CD4-positive, CD25-positive, alpha-beta regulatory T cell (primary cell): ENCODE measurements at places on chromosomes 6 and 20.

DNA sequence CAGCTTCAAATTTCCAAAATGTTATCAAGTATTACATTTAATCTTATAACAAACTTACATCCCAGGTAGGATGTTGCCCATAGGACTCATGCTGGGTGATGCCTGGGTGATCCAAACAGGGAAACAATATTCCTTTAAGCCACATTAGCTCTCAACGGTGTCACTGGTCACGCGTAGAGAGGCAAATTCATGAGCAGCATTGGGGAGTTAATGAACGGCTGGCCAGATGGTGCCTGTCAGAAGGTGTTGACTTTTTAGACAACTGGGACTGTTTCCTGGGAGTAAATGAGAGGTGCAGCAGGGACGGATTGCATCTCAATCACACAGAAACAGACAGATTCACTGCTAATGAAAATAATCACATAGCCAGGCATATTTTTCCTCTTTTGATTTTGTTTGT is 83.3 kb upstream of the ID4 start:
- H3K27ac ChIP-seq = no peak overlapping the region
- no peaks in the 10 kb centered on the region for H3K27me3 ChIP-seq
- no peaks in the 10 kb centered on the region for H3K36me3 ChIP-seq
- H3K4me1 ChIP-seq = no peaks in the 10 kb centered on the region
- DNase-seq = no peak

DNA sequence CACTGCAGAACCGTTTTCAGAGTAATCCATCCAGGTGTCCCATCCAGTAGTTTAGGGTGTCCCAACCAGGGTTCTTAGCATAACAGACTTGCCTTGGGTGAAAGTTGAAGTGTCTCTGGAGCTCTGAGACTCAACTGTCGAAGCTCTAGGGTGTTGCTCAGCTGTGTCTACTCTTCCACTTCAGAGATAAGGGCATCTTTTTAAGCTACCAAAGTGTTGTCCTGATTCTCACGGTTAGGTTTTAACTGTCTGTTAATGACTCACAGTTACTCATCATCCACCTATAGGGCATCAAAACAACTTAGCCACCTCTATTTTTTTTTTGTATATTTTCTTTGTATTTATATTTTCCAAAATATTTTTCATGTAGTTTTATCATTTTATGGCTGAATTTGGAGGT is 36.9 kb upstream of the TBX18 start:
- no peaks in the 10 kb centered on the region for H3K4me1 ChIP-seq
- H3K27me3 ChIP-seq = no peaks in the 10 kb centered on the region
- DNase-seq = no peak
- H3K4me3 ChIP-seq = no peak overlapping the region

- H3K4me3 ChIP-seq = no peak overlapping the region
- peaks cover 2% of the 10 kb centered on the region for H3K27me3 ChIP-seq
- H3K27ac ChIP-seq = no peak overlapping the region
- H3K4me1 ChIP-seq = peaks cover 7% of the 10 kb centered on the region
- H3K36me3 ChIP-seq = no peaks in the 10 kb centered on the region
Measured at GRCh38 chr6:108779536-108780275, 68.5 kb upstream of the ARMC2 start.

DNA sequence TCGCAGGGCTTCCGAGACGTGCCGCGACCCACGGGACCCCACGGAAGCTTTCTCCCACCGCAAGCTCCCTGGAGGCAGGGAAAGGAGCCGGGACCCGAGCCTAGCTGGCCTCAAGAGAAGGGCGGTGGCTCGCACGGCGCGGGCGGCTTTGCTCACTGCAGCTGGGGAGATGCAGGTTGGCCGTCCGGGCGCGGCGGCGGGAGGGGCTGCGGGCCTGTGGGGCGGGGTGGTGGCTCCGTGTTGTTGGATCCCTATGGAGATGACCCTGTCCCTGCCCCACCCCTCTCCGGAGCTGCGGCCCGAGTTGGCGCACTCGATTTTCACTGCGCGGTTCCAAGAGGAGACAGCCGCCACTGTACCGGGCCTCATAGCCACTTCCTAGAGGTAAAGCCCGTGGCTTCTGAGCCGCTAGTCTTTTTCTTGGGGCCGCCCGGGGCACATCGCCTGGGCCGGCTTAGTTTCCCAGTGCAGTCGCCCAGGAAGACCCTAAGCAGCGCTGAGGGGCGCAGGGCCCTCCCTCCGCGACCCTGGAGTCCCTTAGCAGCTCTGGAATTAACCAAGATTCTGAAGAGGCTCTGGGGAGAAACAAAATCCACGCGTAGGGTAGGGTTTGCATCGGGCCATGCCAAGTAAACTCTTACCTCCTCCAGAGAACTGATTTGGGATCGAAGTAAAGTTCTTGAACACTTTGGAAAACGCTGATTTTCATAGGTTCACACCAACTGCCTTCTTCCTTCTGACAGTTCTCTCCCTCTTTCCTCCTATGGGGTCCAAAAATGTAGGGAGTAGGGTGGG is at the start of gene ECT2L:
ECT2L (plus strand) TSS at position 279 of the 795 bp plus-strand sequence. CDS start 17,188 bp downstream, outside the sequence.
- DNase-seq = no peak
- no peaks in the 10 kb centered on the region for H3K4me1 ChIP-seq
- H3K36me3 ChIP-seq = peaks cover 22% of the 10 kb centered on the region
- no peak within 1 kb of the TSS for H3K27ac ChIP-seq

- no peak overlapping the region for H3K27ac ChIP-seq
- H3K4me3 ChIP-seq = no peak overlapping the region
- H3K4me1 ChIP-seq = no peaks in the 10 kb centered on the region
- peaks cover 4% of the 10 kb centered on the region for H3K27me3 ChIP-seq
Measured at GRCh38 chr6:116409756-116410155, 39.0 kb downstream of the DSE start.

- no peaks in the 10 kb centered on the region for H3K4me1 ChIP-seq
Measured at GRCh38 chr20:13029687-13030375, 21.1 kb downstream of the SPTLC3 start.

GRCh38 chr6:43311666-43312065 is 3.0 kb upstream of the CRIP3 start:
- DNase-seq = no peak
- no peak overlapping the region for H3K27ac ChIP-seq
- H3K4me3 ChIP-seq = no peak overlapping the region
- H3K36me3 ChIP-seq = no peaks in the 10 kb centered on the region
- H3K27me3 ChIP-seq = no peaks in the 10 kb centered on the region

GRCh38 chr6:110217266-110217665 is 37.0 kb downstream of the CDC40 start:
- peaks cover 96% of the 10 kb centered on the region for H3K36me3 ChIP-seq
- H3K4me1 ChIP-seq = no peaks in the 10 kb centered on the region
- no peak overlapping the region for H3K4me3 ChIP-seq

DNA sequence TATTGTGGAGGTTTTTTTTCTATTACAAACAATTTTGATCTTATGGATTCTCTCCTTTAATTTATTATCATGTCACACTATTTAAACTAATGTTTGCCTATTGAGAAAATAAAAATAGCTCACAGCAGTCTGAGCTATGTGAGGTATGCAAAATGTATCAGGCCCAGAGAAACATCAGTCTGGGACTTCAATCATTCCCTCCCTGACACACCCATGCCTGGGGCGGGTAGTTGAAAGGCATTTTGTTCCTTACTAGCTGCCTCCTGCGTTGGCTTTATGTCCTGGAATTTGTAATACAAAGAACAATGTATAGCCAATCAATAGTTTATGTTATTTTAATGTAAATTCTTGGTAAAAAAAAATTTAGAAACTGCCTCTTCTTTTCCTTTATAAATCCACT is 403.3 kb downstream of the EPM2A start:
- DNase-seq = no peak
- no peak overlapping the region for H3K4me3 ChIP-seq
- H3K27me3 ChIP-seq = no peaks in the 10 kb centered on the region
- no peaks in the 10 kb centered on the region for H3K4me1 ChIP-seq
- H3K27ac ChIP-seq = no peak overlapping the region
- no peaks in the 10 kb centered on the region for H3K36me3 ChIP-seq

DNA sequence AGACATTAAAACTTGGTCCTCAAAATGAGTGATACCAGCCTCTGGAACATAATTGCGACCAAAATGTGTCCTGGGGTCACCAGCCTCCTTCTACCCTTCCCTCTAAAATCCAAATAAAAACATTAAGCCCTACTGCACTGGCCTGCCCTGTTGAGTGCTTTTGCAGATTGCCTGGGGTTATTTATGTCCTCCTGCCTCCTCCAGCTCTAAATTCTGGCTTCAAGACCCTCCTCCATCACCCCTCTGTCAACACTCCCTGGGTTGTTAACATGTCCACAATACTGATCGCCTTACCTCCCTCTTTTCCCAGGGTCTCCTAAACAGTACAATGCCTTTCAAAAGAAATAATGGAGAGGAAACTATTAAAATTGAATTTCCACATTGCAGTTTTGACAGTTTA is 327.5 kb downstream of the NRN1 start:
- no peaks in the 10 kb centered on the region for H3K36me3 ChIP-seq
- no peak for DNase-seq
- H3K27me3 ChIP-seq = no peaks in the 10 kb centered on the region
- no peak overlapping the region for H3K27ac ChIP-seq
- H3K4me3 ChIP-seq = no peak overlapping the region

DNA sequence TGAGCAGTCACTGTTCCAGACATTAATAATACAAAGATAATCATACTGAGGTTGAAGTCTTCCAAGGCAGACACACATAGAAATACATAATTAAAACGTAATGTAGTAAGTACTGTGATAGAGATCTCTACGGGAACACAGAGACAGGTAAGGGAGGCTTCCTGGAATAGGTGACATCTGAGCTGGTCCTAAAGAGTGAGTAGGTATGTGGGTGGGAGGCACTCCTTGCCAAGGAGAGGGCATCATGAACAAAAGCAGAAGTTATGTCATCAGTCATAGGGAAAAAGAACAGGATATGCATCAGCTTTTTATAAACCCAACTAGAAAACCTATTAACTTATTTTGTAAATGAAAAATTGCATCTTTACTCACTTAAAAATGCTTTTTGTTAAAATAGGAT is 110.0 kb downstream of the MAP7 start:
- no peaks in the 10 kb centered on the region for H3K27me3 ChIP-seq
- H3K27ac ChIP-seq = no peak overlapping the region
- H3K4me3 ChIP-seq = no peak overlapping the region
- H3K36me3 ChIP-seq = no peaks in the 10 kb centered on the region
- H3K4me1 ChIP-seq = no peaks in the 10 kb centered on the region
- no peak for DNase-seq

DNA sequence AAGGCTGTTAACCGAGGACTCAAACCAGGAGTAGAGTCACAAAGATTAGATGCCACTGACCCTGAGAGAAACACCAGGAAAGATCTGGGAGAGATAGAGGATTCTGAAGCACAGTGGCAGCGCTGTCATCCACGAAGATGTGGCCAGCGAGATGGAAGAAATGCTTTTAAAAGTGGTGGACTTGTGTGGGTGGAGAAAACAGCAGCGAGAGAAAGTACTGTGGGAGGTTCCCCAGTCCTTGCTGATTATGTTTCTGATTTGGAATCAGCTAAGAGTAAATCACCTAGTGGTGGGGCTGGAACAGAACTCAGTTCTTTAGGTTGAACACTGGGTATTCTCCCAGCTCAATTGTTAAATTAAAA is 435 bp upstream of the ZNF322 start:
- peaks cover 25% of the 10 kb centered on the region for H3K4me1 ChIP-seq
- no peaks in the 10 kb centered on the region for H3K36me3 ChIP-seq
- peak overlapping the region; percentile 49 for H3K27ac ChIP-seq
- H3K27me3 ChIP-seq = peaks cover 15% of the 10 kb centered on the region
- no peak for DNase-seq
- H3K4me3 ChIP-seq = peak overlapping the region; percentile 94

- DNase-seq = no peak
- H3K36me3 ChIP-seq = no peaks in the 10 kb centered on the region
- no peak overlapping the region for H3K27ac ChIP-seq
- peaks cover 15% of the 10 kb centered on the region for H3K27me3 ChIP-seq
Measured at GRCh38 chr6:38799529-38800184, 84.5 kb downstream of the DNAH8 start.

GRCh38 chr6:144284783-144285547 is at the start of gene UTRN:
TSS of gene UTRN (plus strand) at chr6:144285335. CDS start at chr6:144291829, 6,494 bp downstream.
- peaks cover 30% of the 10 kb centered on the region for H3K4me1 ChIP-seq
- H3K27me3 ChIP-seq = peaks cover 5% of the 10 kb centered on the region
- peak within 1 kb of the TSS; percentile 89 for H3K4me3 ChIP-seq
- no peaks in the 10 kb centered on the region for H3K36me3 ChIP-seq
- peak; percentile 11 for DNase-seq

DNA sequence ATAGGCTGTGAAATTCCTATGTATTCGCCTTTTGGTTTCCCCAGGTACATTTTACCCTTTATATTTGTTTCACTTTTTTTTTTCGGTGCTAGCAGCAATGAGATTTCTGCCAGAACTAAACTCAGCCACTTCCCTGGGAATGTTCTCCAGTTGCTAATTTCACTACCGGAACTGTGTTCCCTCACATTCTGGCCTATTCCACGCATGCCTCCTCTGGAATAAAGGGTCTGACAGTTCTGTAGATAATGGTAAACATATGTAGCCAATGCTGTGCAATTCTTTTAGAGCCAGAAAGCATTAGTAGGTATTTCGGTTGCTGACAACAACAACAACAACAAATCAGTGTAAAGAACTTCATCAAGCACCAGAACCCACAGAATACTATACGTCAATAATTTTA is 96.1 kb upstream of the TBX18 start:
- H3K27me3 ChIP-seq = no peaks in the 10 kb centered on the region
- H3K4me1 ChIP-seq = no peaks in the 10 kb centered on the region
- H3K27ac ChIP-seq = no peak overlapping the region
- H3K36me3 ChIP-seq = no peaks in the 10 kb centered on the region
- DNase-seq = no peak

DNA sequence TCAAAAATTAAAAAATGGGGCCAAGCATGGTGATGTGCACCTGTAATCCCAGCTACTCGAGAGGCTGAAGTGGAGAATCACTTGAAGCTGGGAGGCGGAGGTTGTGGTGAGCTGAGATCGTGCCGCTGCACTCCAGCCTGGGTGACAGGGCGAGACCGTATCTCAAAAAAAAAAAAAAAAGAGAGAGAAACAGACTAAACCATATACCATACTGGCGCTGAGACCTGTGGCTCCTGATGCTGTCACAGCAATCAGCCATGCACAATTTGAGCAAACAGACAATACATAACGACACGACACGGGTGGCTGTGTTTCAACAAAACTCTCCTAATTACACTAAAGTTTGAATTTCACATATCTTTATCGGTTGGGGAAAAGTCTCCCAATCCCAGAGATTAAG is 14.9 kb upstream of the CBFA2T2 start:
- no peak overlapping the region for H3K27ac ChIP-seq
- no peak for DNase-seq
- no peaks in the 10 kb centered on the region for H3K36me3 ChIP-seq
- no peak overlapping the region for H3K4me3 ChIP-seq

DNA sequence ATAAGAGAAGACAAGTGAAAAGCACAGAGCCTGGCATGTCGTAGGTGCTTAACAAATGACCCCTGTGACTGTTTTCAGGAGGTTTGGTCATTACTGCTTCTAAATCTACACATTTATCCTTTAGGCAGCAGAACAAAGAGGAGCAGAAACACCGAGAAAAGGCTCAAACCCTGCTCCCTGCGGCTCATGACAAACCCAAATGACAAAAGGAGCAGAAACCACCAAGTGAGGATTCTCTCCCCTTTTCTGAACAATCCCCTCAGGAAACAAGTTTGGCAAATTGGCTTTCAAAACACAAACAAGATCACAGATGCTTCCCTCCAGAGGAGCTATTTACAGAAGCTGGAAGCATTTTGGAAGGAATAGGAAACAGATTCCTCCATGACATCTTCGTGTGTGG is 15.8 kb upstream of the SIRPG start:
- H3K36me3 ChIP-seq = no peaks in the 10 kb centered on the region
- peak overlapping the region; percentile 76 for H3K27ac ChIP-seq
- H3K4me3 ChIP-seq = peak overlapping the region; percentile 60
- H3K27me3 ChIP-seq = no peaks in the 10 kb centered on the region
- H3K4me1 ChIP-seq = peaks cover 81% of the 10 kb centered on the region
- DNase-seq = no peak

- no peaks in the 10 kb centered on the region for H3K36me3 ChIP-seq
- no peak overlapping the region for H3K4me3 ChIP-seq
- no peaks in the 10 kb centered on the region for H3K27me3 ChIP-seq
- no peaks in the 10 kb centered on the region for H3K4me1 ChIP-seq
- no peak for DNase-seq
Measured at GRCh38 chr20:23583526-23583925, 15.2 kb upstream of the CST9L start.
